ENCODE measurements at places on chromosomes 4 and X.

DNA sequence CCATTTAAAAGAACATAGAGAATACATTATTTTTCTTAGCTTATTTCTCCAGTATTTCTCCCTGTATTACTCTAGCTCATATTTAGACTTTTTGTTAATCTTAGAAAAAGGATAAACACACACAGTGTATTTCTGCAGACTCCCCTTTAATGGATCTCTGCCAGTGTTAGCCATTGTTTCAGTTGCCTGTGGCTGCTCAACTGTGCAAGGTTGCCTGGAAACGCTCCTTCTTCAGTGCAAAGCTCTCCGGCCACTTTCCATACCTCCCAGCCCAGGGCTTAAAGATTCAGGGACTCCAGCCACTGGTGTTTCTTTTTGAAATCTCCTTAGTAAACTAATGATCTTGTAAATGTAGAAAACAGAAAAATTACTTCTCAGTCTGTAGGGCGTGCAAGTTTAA lies 104.9 kb downstream of the SLIT2 start:
- DNase-seq = no peak

- DNase-seq = no peak
Measured at GRCh38 chr4:53863736-53864365, 200.6 kb downstream of the CHIC2 start.

DNA sequence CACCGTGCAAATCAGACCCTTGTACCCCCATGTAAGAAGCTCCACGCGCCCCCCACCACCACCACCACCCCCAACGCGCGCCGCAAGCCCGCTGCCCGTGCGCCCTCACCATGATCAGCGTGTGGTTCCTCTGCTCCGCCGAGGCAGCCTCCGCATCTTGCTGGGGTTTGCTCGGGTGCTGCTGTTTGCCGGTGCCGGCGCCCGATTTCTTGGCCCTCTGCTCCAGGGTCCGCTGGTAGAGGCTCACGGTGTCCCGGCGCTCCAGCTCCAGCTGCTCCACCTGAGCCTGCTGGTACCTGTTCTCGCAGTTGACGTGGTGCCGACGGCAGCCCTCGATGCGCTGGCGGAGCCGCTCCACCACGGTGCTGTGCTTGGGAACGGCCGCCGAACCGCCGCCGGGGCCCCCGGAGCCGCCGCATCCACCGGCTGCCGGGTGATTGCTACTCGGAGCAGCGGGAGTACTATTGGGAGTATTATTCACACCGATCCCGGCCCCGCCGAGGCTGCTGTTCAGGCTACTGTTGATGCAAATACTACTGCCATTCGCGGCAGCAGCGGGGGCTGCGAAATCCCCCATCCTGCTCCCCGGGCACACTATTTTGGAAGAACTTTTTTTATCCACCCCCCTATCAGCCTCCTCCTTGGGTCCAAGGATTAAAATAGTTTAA lies 1.1 kb downstream of the MAML3 start:
- peak; percentile 57 for DNase-seq

- DNase-seq = no peak
Measured at GRCh38 chrX:8955511-8955910, 78.4 kb downstream of the FAM9B start.

GRCh38 chr4:36399762-36400353 lies 118.4 kb downstream of the DTHD1 start:
- no peak for DNase-seq

DNA sequence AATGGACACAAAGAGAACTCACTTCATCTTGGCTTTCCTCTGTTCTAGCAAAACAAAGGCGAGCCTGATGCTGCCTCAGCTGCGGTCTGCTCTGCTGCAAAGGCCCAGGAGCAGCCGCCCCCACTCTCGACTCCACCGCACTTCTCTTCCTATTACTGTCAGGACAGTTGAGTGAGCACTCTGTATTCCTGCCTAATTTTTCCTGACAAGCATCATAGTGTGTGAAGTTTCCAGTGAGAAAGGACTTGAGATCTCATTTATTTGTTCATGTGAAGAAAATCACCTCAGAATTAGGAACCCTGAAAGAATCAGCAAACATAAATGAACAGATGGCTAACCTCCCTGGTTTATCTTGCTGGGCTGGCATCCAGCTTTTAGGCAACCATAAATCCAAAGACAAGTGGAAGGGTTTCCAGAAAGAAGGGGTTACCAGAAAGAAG lies 15.6 kb downstream of the SCARB2 start:
- peak; percentile 49 for DNase-seq

- DNase-seq = no peak
Measured at GRCh38 chr4:38366456-38366855, 297.5 kb upstream of the KLF3 start.

DNA sequence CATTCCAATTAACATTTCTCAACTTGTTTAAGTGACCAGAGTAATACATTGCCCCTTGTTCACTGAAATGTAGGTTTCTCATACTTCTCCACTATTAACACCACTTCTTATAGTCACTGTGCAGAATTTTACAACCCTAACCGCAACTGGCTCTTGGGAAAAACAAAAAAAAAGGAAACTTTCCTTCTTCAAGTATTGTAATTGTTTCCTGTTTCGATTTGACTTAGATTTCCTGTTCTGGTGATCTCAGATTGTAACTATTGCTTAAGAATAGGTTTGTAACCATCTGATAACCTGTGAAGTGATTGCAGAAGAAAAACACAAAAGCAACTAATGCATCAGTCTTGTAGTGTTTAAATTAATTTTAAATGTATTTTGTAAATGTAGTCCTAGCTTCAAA lies 594.7 kb upstream of the GALNT7 start:
- no peak for DNase-seq

- DNase-seq = no peak
Measured at GRCh38 chrX:346034-346813, 27.6 kb upstream of the GTPBP6 start.

DNA sequence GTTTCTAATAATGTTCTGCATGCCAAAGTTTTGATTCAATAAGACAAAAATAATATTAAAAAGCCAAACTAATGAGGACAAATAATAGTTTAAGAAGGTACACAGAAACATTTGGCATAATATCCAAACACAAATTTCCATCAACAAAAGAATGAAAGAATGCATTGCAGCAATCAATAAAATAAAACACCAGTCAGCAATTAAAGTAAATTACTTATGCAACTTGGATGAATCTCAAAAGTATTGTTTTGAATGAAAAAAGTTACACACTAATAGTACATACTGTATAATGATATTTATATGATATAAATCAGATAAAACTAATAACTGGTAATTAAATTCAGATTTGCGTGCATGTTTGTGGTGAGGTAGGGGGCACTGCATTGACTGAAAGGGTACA lies 285.5 kb upstream of the PCDH10 start:
- no peak for DNase-seq

DNA sequence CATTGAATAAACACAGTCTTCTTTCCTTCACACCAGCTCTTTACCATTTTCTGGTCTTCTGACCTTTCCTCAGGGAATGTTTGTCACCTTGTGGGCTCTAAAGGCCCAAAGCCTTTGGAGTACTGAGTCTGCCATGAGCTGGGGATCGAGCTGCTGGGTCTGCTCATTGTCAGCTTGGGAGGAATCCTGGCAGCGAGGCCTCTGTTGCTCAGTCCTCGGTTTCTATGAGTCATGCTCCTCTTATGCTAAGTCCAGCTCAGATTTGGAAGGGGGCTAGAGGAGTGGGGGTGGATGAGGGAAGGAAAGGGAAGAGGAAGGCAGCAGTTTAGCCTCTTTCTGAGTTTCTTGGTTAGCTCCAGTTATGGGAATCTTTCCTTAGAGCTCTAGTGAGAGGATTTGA lies 31.1 kb downstream of the NHSL2 start:
- no peak for DNase-seq

DNA sequence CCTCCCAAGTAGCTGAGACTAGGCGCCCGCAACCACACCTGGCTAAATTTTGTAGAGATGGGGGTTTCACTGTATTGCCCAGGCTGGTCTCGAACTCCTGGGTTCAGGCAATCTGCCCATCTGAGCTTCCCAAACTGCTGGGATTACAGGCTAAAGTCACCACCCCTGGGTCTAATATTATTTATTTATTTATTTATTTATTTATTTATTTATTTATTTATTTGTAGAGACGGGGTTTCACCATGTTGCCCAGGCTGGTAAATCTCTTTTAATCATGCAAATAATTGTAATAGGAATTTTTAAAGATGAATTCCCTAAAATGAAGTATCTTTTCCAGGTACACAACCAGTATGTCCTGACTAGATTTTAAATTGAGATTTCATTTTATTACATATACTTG lies 761.8 kb downstream of the TRAM1L1 start:
- no peak for DNase-seq

GRCh38 chr4:55921093-55921492 lies 27.7 kb upstream of the CEP135 start:
- DNase-seq = no peak

GRCh38 chr4:14022456-14022855 lies 394.9 kb upstream of the BOD1L1 start:
- no peak for DNase-seq

DNA sequence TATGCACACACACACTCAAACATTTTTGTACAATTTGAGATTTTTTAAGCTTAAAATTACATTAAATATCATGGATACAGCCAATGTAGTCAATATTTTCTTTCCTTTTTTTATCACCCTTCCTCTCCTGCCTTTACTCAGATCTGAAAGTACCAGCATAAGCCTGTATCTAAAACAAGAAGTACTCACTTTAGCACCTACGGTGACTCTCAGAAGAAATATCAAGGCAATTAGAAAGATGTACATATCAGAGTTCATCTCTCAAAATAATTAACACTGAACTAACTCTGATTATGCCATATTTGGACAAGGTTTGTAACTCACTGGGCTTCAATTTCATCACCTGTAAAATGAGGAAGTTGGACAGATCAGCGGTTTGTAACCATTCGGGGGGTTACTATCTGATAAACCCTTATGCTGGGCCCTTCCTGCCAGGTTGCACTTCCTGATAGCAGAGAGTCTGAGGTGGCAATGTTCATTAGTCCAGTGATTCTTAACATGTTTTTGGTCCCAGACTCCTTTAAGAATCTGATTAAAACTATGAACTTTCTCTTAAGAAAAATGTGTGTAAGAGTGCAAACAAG lies 5.7 kb upstream of the GPR174 start:
- DNase-seq = no peak

GRCh38 chrX:106894392-106894909 lies 8.7 kb downstream of the RIPPLY1 start:
- DNase-seq = peak; percentile 44

DNA sequence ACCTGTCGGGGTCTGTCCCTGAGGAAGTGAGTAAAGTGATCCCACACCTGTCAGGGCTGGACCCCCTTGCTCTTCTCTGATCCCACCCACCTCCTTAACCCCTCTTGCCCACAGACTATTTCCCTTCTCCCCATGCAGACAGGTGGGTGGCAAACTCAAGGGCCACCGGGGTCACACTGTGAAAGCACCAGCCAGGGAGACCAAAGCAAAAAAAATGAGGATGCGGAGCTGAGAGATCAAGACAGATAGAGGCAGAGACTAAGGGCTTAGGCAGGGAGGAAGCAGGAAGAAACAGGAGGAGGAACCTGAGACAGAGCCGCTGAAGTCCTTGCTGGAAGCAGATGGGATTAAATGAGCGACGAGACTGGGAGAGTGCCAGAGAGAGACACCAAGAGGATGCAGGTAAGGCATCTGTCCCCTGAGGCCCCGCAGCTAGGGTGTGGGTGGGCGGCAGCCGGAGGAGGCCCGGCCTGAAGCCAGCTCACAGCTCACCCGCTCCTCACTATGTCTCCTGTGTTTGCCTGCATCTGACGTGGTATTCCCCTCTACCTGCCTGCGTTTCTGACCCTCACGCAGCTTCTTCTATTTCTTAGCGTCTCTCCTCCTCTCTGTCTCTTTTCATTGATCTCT lies 7.2 kb downstream of the TIMM17B start:
- DNase-seq = no peak

GRCh38 chrX:13101441-13102139 lies 57.2 kb upstream of the FAM9C start:
- DNase-seq = no peak

DNA sequence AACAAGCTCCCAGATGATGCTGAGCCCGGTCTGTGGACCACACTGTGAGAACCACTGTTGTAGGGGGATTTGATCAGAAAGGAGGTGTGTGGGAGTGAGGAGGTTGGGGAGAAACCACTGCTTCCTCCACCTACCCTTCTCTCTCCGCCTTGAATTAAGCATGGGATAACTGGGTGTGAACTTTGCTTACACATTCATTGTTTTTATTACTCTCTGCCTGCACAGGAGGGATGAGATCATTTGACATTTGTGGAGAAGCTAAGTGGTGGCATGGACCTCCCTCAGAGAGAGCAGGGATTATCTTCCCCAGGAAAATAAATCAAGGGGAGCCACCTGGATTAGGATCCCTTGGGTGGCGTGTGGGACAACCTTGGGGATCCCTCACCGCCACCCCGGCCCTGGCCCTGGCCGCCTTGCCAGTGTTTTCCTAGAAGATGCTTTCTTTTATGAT lies 212.1 kb upstream of the ATP6AP2 start:
- DNase-seq = no peak

DNA sequence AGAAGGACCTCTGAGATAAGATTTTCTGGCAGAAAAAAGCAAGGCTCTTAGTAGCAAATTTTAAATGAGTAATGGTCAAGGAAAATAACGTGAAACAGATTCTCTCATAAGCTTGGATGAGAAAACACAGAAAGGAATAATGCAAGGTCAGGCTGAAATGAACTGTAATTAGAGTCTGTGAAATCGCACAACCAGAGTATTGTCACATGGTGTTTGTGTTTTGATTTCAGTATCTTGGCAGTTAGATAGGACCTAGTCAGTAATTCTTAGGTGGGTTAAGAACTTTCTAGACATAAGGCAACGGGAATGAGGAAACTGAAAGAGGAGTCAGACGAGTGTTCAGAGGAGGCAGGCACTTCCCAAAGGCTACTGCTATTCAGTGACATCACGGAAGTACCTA lies 34.6 kb downstream of the LIMCH1 start:
- DNase-seq = no peak

GRCh38 chrX:8189096-8189830 lies 18.2 kb upstream of the VCX2 start:
- no peak for DNase-seq

GRCh38 chrX:72316408-72317110 lies 10.8 kb upstream of the CITED1 start:
- DNase-seq = no peak

Data from C1 segment of cervical spinal cord (tissue), 14 donors.